Stimulated activated CD4-positive, alpha-beta T cell treated with anti-CD3 and anti-CD28 coated beads, Interleukin-1b, Interleukin-23, amount 100 ng/mL, for 4 hours (primary cell): ENCODE measurements at places on chromosomes 12 and 14.

DNA sequence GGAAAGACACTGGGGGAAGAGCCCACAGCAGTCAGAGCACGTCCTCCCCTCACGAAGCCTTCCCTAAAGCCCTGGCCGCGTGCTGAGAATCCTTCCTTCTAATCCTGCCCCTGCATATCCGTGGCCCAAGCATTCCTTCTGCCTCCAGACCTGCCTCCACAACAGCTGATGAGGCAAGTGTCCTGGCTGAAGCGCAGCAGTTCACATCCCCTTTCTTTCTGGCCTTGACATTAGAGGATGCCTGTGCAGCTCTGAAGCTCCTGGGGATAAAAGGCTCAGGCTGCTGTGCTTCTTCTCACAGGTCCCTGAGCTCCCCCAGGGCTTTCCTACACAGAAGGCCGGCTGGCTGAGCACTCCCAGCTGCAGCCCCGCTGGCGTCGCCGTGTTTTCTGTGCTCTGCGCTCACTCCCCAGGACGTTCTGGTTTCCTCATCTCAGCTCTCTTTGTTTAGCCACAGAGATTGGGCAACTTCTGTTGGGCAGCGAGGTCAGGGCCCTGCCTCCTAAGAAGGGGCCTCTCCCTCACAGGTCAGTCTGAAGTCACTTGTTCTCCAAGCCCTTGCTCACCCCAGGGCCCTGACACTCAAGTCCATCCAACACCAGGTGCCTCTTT lies 45.8 kb downstream of the NINJ2 start:
- no peak for DNase-seq

GRCh38 chr12:3363608-3364007 lies 127.4 kb upstream of the PRMT8 start:
- no peak for DNase-seq

- no peak for DNase-seq
Measured at GRCh38 chr12:80681-81190, 14.2 kb downstream of the IQSEC3 start.

GRCh38 chr12:116838365-116838764 lies 42.9 kb downstream of the HRK start:
- no peak for DNase-seq

GRCh38 chr14:92780444-92781232 lies 13.5 kb upstream of the GOLGA5 start:
- no peak for DNase-seq

DNA sequence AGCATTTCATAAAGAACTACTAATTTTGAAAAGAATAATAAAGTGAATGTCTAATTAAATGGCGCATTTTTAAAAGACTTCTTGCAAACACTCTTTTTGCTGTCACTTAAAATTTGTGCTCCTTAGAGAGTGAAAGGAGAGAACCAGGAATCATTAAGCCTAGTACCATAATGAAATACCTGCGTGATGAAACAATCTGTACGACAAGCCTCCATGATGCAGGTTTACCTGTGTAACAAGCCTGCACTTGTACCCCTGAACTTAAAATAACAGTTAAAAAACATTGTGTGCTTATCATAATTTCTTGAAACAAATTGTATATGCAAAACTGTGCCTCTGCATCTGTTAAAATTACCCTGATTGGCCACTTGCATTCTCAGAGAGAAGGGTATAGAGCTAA lies 108.1 kb downstream of the MGAT4C start:
- DNase-seq = no peak

DNA sequence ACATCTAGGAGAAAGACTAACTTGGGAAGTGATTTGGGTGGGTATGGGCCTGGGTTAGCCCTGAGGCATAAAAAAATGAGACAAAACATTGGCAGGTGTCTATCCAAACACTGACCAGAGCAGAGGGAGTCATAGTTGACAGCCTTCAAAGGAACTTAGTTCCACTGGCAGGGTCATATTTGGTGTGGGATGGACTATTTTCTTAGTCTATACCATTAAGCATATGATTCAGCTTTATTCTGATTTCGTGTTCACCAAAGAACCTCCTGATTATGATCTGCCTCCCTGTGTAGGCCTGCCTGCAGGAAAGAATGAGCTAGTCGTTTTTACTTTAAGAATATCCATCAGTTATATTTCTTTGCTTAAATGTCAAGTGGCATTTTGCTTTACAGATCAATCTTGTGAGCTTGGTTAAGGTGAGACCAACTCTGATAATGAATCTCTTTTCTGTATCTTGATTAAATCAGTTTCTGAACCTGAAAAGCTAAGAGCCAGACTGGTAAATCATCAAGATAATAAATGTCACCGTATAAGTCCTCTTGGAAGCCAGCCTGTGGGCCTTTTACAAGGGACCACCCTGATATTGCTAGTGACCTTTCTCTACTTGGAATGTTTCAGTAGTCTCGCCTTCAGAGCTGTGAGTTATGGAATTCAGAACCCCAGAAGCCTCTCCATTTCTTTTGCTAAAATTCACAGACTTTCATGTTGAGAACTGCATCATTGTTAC lies 182.9 kb downstream of the MON2 start:
- no peak for DNase-seq

GRCh38 chr14:103808403-103809001 lies 38.9 kb downstream of the PPP1R13B start:
- peak; percentile 42 for DNase-seq

- DNase-seq = no peak
Measured at GRCh38 chr14:61211476-61212255, 69.5 kb downstream of the TMEM30B start.

GRCh38 chr12:102406033-102406584 lies 74.3 kb downstream of the IGF1 start:
- DNase-seq = no peak

GRCh38 chr12:118925826-118926225 lies 55.5 kb upstream of the SRRM4 start:
- no peak for DNase-seq

DNA sequence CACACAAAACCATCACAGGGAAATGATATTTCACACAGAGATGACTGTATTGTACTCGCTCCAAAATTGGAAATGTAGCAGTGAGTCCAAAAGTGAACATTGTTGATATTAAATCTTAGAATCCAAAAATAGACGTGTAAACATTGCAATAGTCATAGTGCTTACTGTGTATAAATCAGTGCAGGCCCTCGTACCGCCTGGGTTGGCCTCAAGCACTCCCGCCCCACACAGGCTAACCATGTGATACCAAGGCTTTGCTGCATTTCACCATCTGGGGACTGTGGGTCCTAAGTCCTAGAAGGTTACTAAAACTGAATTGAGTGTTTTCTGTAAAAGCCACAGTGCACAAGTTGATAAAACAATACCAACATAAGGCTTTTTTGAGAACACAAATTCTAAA lies 107.3 kb downstream of the PPP2R5E start:
- no peak for DNase-seq

- DNase-seq = no peak
Measured at GRCh38 chr12:88362439-88362838, 217.8 kb downstream of the KITLG start.
